ENCODE measurements at places on chromosomes 11 and 22. TPM values are rescaled to one million over a fixed set of nuclear protein-coding genes. Genes with fewer than 3 reads are reported as not detected.

Gene P2RX6
- 0.24 TPM for total RNA-seq

Gene POGLUT3
- 16.7 TPM for total RNA-seq

DNA sequence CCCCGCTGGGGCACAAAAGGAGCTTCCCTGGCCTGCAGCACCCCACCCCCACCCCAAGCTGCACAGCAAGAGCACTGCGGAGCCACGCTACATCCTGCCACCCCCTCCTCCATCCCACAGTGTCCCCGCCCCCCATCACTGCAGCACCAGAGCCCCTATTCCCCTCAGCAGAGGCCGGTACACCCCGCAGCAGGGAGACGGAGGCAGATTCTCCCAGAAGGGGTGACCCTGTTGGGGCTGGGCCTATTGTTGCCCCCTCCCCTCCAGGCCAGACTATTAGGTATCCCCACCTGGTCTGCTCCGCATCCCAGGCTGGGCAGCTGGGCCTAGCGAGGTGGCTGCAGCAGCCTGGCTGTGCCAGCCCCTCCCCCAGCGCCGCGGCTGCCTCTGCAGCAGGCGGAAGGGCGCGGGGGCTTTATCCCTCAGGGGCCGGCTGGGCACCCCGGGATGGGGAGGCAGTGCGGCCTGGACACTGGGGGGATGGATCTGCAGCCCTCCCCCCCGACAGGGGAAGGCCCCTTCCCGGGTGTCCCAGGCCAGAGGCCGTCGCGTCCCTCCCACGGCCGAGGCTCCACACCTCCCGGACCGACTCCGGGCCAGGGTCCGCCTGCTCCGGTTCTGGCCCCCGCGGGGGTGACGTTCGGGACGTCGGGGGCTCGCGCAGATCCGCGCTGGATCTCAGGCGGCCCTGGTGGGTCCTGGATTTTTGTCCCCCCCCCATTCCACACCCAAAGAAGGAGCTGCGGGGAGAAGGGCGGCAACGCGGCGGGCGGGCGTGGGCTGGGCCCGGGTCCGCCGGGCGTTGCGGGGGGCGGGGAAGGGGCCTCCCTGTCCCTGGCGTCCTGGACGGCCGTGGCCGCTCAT, 943 bp downstream of the DUSP8 start:
- H3K4me1 ChIP-seq, result peaks cover 35% of the 10 kb centered on the region
- peaks cover 4% of the 10 kb centered on the region for H3K27me3 ChIP-seq
- H3K4me3 ChIP-seq, result peak overlapping the region; percentile 64
- no peaks in the 10 kb centered on the region for H3K36me3 ChIP-seq
- peak overlapping the region; percentile 16 for H3K27ac ChIP-seq
- DNase-seq, result no peak

Gene FKBP2
- 27.9 TPM for total RNA-seq

Gene TH
- not detected for total RNA-seq

Gene MYOD1
- total RNA-seq, result not detected

Gene WT1
- total RNA-seq, result not detected

GRCh38 chr11:91421641-91422040, 803.0 kb upstream of the FAT3 start:
- no peak overlapping the region for H3K27ac ChIP-seq
- no peak for DNase-seq
- no peak overlapping the region for H3K4me3 ChIP-seq
- no peaks in the 10 kb centered on the region for H3K4me1 ChIP-seq
- H3K36me3 ChIP-seq, result no peaks in the 10 kb centered on the region
- no peaks in the 10 kb centered on the region for H3K27me3 ChIP-seq

GRCh38 chr11:95767498-95767897, 22.1 kb downstream of the FAM76B start:
- H3K27ac ChIP-seq, result no peak overlapping the region
- no peak for DNase-seq
- no peaks in the 10 kb centered on the region for H3K27me3 ChIP-seq
- H3K4me1 ChIP-seq, result peaks cover 4% of the 10 kb centered on the region

DNA sequence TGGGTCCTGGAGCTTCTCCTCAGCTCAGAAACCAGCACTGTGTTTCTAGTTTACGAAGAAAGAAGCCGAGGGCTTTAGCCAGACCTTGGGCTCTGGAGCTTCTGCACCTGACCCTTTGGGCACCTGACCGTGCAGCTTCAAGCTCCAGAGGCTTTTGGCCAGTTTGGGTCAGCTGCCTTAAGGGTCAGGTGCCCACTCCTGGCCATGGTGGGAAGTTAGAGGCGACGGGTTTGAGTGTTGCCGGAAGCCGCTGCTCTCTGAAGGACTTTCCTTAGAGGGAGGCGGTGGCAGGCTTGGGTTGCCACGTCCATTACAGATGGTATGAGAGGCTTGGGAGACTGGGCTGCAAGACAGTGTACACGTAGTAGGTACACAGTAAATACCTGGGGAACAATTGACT, 52.3 kb downstream of the PISD start:
- no peak overlapping the region for H3K4me3 ChIP-seq
- H3K27me3 ChIP-seq, result no peaks in the 10 kb centered on the region
- no peaks in the 10 kb centered on the region for H3K4me1 ChIP-seq
- H3K36me3 ChIP-seq, result peaks cover 25% of the 10 kb centered on the region
- H3K27ac ChIP-seq, result no peak overlapping the region
- DNase-seq, result no peak

Gene RNF26
- total RNA-seq, result 34.8 TPM

GRCh38 chr11:64391839-64392238, 32.9 kb downstream of the RPS6KA4 start:
- no peak for DNase-seq
- no peak overlapping the region for H3K27ac ChIP-seq
- H3K36me3 ChIP-seq, result no peaks in the 10 kb centered on the region
- H3K27me3 ChIP-seq, result peaks cover 5% of the 10 kb centered on the region
- H3K4me3 ChIP-seq, result no peak overlapping the region

Gene SLC22A9
- total RNA-seq, result not detected

GRCh38 chr11:46855167-46855566, 9.1 kb upstream of the CKAP5 start:
- H3K4me1 ChIP-seq, result no peaks in the 10 kb centered on the region
- H3K36me3 ChIP-seq, result no peaks in the 10 kb centered on the region
- no peaks in the 10 kb centered on the region for H3K27me3 ChIP-seq
- no peak overlapping the region for H3K4me3 ChIP-seq
- DNase-seq, result no peak

Gene ALX4
- not detected for total RNA-seq

Gene MRGPRE
- total RNA-seq, result not detected

GRCh38 chr11:65791719-65792213, 4.9 kb downstream of the OVOL1 start:
- no peaks in the 10 kb centered on the region for H3K36me3 ChIP-seq
- no peak overlapping the region for H3K4me3 ChIP-seq
- H3K27me3 ChIP-seq, result peaks cover 21% of the 10 kb centered on the region
- peaks cover 14% of the 10 kb centered on the region for H3K4me1 ChIP-seq
- DNase-seq, result no peak
